ENCODE measurements at places on chromosomes 5 and 9. TPM values are rescaled to one million over a fixed set of nuclear protein-coding genes. Genes with fewer than 3 reads are reported as not detected.

PCDHGA4 gene
- total RNA-seq: 0.07 TPM

DNA sequence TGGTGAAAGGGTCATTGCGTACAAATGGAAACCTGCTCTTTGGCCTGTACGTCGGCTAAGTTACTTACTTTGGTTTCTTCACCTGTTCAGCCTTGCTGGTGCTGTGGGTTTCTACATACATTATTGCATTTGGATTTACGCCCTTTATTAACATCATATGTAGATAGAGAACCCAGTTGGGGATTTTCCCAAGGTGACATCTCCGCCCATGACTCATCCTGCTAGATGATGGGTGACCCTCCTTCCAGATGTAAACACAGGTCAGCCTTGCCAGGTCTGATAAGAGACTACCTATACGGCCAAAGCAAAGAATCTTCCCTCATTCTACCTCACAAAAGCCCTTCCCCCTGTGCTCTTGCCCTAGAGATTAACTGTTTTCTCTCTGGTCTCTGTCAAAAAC, 360.9 kb downstream of the KDM4C start:
- DNase-seq: no peak

GRCh38 chr5:168328814-168329213, 37.4 kb downstream of the WWC1 start:
- DNase-seq: peak; percentile 78

DNA sequence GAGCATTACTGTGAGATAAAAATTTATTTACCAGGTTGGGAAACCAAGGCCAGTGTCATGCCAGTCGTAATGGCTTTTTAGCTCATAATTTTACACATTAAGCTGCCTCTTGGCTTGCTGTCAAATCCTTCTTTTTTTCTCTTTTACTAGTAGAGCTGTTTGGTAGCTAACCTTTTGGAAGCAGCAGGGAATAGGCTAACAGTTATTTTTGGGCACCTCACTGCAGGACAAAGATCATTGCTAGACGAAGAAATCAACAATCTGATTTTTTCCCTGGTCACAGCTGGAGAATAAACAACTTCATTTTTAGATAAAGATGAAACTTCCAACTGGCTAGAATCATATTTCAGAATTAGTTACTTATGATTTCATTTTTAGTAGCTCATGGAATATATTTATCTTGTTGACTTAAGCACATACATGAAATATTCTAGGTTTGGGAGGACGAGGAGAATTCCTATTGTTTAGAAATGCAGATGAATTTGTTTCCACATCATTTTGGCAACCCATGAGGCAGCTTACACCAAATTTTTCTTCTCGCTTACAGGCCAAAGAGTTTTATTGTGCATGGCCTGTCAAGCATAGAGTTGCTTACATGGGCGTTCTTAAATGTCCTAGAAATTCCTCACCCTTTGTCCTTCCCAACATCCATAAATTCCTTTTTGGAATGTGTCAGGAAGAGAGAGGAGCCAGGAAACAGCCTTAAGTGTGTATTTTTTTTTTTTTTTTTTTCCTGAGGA, 19.6 kb downstream of the TNC start:
- no peak for DNase-seq

Data from Calu3 (cell line).